Left ventricle myocardium superior (tissue), 1 donor: ENCODE measurements at places on chromosomes 5 and 9.
A peak's percentile ranks its signal among the peaks of the same experiment; 100 is the strongest.

DNA sequence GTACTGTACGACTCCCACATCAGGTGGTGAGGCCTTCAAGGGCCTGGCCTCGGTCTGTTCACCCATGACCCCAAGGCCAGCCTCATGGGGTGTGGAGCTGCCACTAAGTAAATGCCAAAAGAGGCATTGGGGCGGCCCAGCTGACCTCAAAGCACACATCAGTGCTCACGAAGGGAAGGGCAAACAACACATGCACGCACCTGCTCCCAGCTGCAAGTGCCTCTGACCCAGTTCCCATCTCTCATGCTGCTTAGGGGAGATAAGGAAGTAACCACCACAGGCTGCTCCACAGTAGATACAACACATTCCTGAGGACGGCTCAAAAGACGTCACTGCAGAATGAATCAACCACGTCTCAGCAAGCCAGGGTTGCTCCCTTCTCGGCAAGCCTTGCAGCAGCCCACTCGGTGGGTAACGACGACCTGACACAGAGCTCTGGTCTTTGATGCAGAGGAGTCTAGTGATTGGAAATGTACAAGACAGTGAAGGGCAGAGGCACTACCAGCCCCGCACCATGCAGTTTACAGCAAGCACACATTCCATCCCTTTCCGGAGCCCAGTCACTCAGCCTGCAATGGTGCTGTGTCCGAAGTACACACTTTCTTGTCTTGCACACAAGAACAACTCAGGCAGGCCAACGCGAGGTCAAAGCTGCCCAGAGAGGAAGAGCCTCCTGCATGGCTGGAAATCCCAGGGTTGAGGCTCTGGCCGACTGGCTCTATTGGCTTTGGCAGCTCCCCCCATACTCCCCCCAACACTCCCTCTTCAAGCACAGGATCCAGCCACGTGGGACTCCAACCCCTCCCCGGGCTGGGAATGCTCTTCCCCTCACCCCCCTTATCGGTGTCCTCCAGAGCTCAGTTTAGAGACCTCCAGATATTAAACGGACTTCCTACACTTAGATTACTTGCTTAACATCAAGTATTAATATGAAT, 31.8 kb downstream of the FABP6 start:
- no peak for DNase-seq

DNA sequence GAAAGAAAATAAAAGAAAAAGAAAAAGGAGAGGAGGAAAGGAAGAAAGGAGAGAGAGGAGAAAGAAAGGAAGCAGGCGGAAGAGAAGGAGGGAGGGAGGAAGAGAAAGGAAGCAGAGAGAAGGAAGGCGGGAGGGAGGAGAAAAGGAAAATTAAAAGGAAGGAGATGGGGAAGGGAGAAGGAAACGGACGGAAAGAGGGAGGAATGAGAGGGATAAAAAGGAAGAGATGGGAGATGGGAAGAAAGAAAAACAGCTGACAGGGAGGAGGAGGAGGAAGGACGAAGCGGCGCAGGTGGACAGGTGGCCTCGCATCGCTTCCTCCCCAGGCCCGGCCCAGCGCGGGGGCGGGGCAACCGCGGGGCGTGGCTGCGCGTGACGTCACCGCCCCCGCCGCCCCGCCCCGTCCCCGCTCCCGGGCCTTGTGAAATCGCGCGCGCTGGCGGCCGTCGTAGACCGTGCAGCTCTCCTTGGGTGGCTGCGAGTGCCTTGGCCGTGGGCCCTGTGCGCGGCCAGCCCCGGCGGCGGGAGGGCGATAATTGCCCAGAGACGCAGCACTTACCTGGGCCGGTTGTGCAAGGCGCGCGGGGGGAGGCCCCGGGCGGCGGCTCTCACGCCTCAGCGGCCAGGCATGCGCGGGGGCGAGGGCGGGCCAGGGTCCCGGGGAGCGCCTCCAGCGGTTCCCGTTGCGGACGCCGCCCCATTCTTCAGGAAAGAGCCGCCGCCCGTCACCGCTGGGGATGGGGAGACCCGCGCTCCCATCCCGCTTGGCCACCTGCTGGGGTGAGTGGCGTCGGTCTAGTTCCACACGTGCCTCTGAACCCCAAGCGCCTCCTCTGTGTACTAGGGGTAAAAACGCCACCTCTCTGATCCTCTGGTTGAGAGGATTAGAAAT, 49.6 kb upstream of the FOXE1 start:
- DNase-seq, result peak; percentile 84

DNA sequence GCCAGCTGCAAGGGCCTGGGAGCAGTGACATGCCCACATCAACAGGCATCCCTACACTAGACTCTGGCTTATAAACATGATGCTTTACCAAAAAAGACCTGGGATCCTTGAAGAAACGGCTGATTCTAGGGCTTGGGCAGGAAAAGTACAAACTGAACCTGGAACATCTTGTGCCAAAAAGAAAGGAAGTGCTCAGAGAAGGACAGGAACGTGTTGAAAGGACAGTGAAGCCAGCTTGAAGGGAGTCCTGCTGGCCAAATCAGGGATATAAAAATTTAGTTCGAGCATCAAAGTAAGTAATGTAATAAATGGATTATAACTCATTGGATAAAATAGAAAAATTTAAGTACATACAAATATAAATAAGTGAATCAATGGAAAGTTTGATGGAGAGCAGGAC, 58.1 kb downstream of the ALDH7A1 start:
- no peak for DNase-seq

DNA sequence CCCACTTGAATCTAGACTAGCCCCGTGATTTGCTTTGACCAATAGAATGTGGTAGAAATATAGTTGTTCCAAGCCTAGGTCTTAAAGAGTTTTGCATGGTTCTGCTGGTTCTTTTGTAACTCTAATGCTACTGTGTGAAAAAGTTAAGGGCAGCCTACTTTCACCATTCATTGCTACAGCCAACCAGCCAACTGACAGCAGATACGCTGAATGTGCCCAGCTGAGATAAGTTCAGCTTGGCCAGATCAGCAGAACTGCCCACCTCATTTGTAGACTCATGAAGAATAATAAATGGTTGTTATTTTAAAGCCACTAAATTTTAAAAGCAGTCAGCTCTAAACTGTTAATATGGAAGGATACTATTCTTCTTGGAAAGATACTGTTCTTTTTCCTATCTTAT, 23.9 kb downstream of the NR3C1 start:
- no peak for DNase-seq

DNA sequence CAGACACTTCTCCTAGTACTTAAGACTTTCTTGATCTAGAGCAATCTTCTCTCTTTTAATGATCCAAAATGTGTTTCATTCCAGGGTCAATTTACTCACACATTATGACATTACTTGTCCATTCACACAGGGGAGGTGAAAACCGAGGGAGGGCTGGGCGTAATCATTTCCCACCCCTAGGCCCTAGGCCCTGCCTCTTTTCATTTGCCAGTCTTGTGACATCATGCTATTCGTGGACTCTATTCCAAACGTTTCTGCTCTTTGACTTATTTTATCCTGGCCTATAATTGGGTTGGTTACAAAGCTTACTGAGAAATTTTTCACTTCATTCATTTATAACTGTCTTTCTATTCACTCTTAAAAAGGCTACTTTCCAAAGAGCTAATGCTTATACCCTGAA, 2.4 kb downstream of the DCAF12 start:
- no peak for DNase-seq

DNA sequence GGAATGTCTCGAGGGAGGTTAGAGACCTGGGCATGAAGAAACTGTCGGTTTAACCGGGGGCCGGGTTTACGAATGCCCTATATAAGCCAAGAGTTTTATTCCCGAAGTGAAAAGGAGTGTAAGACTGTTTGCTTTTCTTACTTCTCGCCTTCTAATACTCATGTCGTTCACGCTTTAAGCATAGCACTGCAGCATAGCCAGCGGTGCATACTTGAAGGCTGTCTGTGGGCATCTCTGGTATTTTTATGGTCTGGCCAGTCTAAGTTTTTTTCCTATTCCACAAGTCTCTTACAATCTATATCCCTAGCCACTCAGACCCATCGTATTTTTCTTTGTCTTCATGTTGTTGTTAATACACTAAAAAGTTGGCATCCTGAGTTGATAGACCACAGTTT, 1.2 kb downstream of the UHRF2 start:
- DNase-seq, result no peak

- no peak for DNase-seq
These were observed 711 bp downstream of the PGGT1B start for GRCh38 chr5:115262011-115262320.

DNA sequence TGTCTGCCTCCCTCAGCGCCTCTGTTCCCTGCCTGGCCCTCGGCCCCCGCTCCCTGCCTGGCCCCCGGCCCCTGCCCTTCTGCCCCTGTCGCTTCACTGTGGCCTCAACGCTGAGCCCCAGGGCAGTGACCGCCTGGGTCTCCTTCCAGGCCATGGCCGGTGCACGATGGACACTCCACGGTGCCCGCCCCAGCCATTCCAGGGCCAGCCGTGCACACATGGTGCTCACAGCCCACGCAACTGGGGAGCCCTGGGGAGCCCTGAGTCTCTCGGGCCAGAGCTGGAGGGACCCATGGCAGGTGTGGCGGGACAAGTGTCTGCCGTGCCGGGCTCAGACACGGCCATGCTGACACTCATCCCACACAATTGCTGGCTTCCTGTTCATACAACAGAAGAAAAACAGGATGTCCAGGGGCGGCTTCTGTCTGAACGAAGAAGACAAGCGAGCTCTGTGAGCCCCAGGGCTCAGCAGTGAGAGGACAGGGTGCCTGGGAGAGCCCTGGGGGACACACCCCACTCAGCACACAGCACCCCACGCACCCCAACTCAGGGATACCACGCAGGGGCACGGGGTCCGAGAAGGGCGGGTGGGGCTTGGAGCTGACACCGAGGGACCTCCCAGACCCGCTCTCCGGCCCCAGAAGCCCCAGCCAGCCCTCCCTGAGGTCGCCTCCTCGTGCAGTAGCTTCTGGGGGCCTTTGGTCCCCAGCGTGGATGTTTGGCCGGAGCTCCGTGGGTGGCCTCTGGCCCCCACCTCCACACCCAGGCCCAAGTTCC, 35.7 kb downstream of the EXD3 start:
- no peak for DNase-seq

GRCh38 chr9:121399883-121400607, 30.0 kb upstream of the STOM start:
- no peak for DNase-seq

DNA sequence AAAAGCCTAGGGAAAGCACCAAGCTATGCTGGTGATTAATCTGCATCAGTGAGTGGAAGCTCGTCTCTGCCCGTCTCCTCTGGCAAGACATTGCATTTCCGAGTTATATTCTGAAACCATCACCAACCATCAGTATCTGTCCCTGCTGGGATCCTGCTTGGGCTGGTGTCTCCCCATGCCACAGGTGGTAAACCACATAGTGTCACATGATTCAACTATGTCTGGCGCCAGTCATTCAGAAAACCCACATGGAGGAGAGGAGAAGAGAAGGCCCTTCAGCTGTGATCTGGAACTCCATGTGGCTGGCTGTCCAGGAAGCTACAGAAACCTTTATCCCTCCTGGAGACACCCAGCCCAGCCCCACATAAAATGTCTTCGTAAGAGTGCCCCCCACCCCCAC, 4.8 kb downstream of the IL9 start:
- DNase-seq, result no peak

DNA sequence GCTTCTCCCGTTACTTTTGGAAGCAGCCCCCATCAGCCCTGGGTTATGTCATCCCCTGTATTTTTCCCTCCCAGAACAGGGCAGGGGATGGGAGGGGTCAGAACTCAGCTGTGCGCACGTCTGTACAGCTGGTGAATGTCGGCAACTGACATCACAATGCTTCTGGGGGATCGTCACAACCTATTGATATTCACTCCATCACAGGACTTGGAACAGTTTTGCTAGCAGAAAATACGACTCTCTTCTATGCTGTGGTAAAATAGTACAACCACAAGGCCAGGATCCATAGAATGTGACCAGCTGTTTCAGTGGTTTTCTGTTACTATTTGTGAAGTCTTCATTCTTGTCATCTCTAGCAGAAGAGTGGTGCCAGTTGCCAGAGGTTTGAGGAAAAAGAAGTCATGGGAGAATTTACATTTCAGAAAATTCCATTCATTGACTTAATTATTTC, 77.1 kb upstream of the KLF4 start:
- no peak for DNase-seq

DNA sequence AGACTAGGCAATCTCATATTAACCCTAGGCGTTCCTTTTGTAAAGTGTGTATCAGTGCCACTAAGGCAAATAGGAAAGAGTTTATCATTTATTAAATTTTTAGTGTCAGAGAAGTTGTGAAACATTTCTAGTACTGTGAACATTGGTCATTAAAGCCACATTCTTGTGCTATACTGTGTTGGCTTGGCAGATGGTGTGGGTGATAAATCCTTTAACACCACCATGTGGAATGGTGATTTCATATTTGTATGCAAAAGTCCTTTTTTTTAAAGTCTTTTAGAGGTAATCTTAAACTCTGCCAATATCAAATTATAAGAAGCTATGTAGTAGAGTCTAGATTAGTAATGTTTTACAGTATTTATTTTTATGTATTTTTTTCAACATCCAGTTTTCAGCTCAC, 18.1 kb downstream of the SLC12A2 start:
- no peak for DNase-seq

DNA sequence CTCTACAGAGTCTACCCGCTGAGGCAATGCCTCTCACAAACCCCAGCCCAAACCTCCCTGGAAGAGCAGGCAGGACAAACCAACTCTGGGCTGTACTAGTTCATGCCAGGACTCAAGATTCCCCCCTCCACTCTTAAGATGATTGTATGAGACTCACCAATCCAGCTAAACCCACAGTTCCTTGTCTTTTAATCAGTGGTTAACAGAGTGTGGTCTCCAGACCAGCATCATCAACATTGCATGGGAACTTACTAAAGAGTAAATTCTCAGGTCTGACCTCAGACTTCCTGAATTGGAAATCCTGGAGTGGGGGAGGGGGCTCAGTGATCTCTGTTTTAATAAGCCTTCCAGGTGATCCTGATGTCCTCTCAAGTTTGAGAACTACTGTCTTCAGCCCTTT, 240.9 kb downstream of the GAS1 start:
- no peak for DNase-seq

DNA sequence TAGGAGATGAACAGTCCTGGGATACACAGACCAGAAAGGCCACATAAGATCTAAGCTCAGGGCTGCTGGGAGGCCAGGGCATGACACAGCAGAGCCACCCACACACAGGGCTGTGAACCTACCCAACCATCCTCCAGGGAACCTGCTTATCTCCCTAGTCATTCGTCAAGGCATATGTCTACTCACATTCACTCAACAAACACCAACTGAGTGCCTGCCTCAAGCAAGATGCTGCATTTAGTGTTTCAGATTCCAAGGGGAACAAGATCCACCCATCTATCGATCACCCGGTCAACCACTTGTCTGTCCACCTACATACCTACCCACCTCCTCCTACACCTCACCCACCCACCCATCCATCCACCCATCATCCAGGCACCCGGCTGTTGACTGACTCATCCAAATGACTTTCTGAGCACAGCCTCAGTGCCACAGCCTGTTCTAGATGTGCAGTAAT, 1.9 kb downstream of the DPM2 start:
- DNase-seq, result no peak

- no peak for DNase-seq
These were observed 25.7 kb downstream of the FAM174A start for GRCh38 chr5:100560860-100561259.

GRCh38 chr5:125525356-125525755, 778.9 kb upstream of the ZNF608 start:
- DNase-seq, result no peak
